Smooth muscle cell of the brain vasculature (primary cell): ENCODE measurements at places on chromosomes 6 and 20.

DNA sequence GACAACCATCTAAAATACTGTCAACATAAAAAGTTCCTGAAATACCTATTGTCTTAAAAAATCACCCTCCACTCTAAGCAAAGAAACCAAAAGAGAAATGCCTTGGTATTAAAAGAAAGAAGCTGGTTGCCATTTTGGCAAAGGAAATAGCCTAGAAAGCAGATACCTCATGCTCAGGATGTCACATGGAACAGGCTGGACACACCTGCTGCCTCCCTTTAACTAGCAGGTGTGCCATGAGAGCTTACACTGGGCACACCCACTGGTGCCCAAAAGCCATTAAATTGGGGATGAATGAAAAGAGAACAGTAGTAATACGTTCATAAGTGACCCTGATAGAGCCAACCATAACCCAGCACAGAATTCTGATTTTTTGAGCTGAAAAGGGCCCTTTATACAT is 1.5 kb downstream of the SLC23A2 start:
- DNase-seq, result no peak

DNA sequence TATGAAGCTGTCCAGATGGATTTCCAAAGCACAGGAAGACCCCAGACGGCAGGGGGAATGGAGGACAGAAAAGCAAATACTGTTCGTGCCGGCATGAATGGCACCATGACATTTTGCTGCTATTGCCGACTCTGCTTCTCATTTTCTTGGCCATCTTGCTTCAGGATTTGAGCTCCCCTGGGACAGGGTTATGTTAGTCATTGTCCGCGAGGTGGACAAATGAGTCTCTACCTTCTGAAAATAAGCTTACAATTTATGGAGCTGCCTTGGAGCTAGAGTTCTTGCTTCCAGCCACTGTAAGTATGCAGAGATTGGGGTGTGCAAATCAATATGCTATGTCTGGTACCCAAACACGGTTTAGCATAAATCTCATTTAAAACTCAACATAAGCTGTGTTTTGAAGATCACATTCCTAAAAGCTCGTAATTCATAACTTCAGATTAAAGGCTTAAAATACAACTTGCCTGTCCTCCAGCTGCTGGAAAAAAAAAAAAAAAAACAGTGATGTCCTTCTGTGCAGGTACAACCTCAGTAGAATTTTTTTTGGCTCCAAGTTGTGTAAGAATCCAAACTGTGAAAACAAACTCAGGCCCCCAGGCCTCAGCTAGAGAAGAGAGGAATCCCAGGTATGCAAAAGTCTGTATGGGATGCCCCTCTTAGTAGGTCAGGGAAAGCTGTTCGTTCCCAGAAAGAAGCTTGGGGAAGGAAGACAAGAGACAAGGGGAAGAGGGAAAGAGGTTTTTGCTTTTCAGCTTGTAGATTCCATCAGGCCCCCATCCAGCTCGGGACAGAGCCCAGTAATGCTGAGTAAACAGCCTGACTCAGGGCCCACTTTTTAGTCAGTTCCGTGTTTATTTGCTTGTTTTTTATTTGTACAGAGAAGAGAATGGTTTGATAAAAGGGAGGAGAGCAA is 184.2 kb upstream of the FOXA2 start:
- no peak for DNase-seq

GRCh38 chr6:88459189-88459588 is 293.0 kb upstream of the CNR1 start:
- no peak for DNase-seq

DNA sequence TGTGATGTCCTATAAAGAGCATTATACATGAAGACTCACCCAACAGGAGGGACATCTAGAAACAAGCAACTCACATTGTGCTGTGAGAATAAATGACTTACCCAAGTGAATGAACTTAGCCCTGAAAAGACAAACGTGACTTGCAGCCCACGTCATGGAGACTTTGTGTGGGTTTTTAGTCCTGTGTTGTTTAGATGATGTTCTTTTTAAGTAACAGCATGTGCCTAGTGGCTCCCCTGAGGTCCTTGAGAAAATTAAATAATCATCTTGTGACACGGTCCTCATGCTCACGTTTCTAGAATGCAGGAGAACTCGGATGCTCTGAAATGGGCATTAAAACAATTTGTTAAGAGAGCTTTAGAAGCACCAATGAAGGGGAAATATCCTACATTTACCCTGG is 165.1 kb downstream of the SASH1 start:
- no peak for DNase-seq

- no peak for DNase-seq
Observed at GRCh38 chr20:49415005-49415667, 67.3 kb downstream of the KCNB1 start.

DNA sequence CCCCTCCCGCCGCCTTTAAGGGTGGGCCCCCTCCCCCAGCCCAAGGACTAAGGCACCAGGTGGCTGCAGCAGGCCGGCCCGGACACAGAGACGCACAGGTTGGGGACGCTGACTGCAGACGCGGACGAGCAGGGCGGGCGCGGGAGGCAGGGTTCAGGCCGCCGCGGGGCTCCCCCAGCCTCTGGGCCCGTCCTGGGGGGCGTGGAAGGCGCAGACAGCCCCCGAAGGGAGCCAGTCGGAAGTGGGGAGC is 9.3 kb downstream of the DUSP15 start:
- no peak for DNase-seq

GRCh38 chr6:143441680-143442545 is 8.6 kb downstream of the ADAT2 start:
- no peak for DNase-seq

DNA sequence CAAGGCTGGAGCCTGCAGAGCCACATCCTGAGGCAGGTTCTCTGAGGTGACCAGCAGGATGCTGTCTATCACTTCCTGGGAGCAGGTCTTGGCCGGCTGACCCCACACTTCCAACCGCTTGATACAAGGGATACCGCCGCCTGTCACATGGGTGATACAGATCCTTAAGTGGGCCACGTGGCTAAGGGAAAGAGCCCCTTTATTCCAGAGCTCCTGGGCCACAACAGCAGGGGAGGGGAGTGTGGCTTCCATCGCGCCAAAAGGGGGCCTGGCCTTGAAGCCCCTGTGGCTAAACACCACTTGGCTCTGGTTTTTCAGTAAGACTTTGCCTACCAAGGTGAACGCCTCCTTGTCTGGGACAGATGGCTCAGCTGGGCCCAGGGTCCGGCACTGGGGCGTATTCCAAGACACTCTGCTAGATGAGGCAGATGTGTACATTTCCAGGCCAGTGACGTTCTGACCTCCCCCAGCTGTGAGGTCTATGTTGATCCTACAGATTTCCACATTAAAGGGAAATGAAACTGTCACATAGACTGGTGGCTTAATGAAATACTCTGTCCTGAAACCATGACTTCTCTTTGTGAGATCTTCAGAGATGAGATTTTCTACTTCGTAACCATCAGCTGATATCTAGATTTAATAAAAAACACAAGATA is 37.6 kb upstream of the AVP start:
- DNase-seq, result no peak

DNA sequence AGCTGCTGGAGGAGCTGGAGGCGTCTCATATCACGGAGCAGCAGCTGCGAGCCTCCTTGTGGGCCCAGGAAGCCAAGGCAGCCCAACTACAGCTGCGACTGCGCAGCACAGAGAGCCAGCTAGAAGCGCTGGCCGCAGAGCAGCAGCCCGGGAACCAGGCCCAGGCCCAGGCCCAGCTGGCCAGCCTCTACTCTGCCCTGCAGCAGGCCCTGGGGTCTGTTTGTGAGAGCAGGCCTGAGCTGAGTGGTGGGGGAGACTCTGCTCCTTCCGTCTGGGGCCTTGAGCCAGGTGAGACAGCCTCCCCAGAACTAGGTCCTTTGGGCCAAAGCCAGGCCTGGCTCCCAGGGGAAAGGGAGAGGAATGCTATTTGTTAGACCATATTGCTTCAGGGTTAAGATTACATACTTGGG is 31.7 kb downstream of the C20orf173 start:
- no peak for DNase-seq

GRCh38 chr20:50003253-50003656 is 20.5 kb downstream of the SNAI1 start:
- no peak for DNase-seq

- DNase-seq, result no peak
Observed at GRCh38 chr6:78947529-78947928, 80.2 kb downstream of the IRAK1BP1 start.

DNA sequence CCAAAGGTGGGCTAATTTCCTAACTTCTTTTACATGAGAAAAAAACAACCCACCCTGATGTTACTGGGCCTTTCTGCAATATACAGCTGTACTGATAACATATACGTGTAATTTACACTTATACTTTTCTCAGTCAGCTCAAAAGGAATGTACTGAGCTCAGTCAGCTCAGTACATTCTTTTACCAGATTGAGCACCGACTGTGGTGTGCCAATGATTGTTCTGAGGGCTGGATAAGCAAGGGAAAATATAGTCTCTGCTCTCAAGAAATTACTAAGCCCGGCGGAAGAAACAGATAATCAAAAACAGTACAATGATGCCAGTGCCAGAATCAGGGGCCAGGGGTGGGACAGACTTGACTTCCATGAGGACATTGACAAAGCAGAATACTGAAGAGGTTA is 10.0 kb upstream of the BLOC1S5 start:
- DNase-seq, result no peak

DNA sequence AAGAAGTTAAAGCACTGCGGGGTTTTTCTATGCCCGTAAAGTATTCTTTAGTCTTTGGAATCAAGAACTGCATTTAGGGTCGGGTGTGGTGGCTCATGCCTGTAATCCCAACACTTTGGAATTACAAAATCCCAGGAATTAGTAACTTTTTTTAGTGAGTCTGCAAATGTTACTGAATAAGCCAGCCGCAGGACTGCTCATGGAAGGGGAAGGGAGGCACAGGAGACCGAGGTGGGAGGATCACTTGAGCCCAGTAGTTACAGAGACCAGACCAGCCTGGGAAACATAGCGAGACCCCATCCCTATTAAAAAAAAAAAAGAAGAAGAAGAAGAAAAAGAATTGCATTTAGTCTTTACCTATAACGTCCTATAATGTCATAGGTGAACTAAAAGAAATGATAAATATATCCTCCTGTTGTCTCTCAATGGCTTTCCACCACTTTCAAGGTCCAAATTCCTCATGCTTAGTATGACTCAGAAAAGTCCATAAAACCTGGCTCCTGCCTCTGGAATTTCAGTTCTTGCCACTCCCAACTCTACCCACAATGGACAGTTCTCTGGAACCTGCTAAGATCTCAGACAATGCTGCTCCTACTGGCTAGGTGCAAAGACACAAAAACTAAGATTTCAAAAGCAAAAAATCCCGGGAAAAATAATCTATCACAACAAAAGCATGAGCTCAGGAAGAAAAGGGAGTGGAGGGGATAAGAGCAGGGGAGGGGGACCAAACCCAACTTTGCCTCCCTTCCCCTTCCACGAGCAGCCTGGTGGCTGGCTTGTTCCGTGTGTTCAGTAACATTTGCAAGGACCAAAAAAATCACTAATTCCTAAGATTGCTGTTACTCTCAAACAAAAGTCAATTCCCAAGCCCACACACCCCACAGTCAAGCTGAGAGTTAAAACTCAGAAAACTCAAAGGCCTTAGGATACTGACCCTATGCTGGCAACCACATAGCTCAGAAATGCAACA is 39.0 kb downstream of the B4GALT5 start:
- DNase-seq, result no peak

- DNase-seq, result no peak
Observed at GRCh38 chr20:4904127-4904860, 97.0 kb downstream of the SLC23A2 start.

GRCh38 chr6:122472022-122472340 is 374 bp upstream of the SERINC1 start:
- no peak for DNase-seq

- no peak for DNase-seq
Observed at GRCh38 chr6:118656847-118657451, 5.6 kb upstream of the CEP85L start.

- DNase-seq, result no peak
Observed at GRCh38 chr20:63417097-63417737, 55.2 kb downstream of the KCNQ2 start.

DNA sequence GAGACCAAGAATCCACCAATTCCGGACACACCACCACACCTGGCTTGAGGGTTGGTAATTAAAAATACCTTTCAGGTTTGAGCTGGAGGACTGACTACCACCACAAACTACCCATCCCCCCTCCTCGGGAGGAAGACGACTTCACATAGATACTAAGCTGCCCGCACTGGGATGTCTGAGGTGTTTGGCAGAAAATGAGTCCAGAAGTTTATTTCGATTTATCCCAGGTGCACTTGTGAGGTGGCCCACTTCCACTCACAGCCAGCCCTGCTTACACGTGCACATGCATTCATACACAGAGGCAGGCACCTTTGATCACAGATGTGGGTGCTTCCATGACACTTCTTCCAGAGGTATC is 187.1 kb downstream of the ID4 start:
- no peak for DNase-seq

GRCh38 chr20:49446808-49447207 is 35.7 kb downstream of the KCNB1 start:
- DNase-seq, result no peak

DNA sequence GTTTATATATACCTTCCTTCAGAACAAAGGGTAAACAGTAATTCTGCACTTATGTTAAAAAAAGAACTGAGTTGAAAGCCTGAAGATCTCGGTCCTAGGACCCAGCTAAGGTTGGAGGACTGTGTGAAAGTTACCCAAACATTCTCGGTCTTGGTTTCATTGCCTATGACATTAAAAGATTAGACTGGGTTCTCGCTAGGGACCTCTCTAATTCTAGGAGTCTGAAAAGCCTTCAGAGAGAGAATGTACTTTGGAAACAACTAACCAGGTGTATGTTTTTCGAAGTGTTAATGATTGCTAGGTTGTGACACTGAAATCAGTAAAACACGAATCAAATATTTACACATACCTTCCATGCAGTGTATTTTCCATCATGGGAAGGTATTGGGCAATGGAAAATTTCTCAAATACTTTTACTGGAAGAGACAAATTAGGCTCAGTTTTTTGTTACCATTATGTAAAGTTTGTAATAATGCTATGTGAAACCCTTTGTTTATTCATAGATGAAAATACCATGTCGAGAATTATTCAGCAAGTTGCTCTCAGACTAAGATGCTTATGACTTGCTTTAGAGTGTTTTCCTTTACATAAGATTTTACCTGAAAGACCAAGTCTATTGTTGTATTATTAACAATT is 113.7 kb upstream of the LOC128125822 start:
- DNase-seq, result no peak

DNA sequence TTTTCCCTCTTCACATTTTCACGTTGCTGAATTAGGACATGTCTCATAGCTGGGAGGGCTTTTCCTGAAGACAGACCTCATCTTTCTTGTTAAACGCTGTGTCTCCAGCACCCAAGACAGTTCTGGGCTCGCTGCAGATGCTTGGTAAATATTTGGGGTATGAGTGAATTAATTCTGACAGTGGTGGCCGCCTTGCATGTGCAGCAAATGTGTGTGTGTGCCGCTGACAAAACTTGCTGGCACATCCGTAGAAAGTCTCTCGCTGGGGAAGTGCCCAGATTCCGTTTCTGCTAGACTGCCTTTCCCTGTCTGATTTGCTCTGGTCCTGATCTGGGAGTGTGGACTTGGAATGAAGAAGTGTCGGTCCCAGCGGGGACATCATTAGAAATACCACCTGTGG is 48.2 kb upstream of the ZNFX1 start:
- no peak for DNase-seq

- no peak for DNase-seq
Observed at GRCh38 chr6:13425270-13425873, 62.0 kb downstream of the GFOD1 start.

- no peak for DNase-seq
Observed at GRCh38 chr20:14744723-14745122, 407.3 kb upstream of the FLRT3 start.

- DNase-seq, result no peak
Observed at GRCh38 chr6:31720196-31720770, 1.3 kb downstream of the LY6G6C start.

GRCh38 chr20:64196847-64197306 is 32.6 kb downstream of the MYT1 start:
- no peak for DNase-seq
